ENCODE measurements at places on chromosomes 6 and 20.

- no peak for DNase-seq
Observed at GRCh38 chr20:10007747-10008146, 27.0 kb upstream of the ANKEF1 start.

- no peak for DNase-seq
Observed at GRCh38 chr20:56722042-56722441, 92.9 kb downstream of the TFAP2C start.

DNA sequence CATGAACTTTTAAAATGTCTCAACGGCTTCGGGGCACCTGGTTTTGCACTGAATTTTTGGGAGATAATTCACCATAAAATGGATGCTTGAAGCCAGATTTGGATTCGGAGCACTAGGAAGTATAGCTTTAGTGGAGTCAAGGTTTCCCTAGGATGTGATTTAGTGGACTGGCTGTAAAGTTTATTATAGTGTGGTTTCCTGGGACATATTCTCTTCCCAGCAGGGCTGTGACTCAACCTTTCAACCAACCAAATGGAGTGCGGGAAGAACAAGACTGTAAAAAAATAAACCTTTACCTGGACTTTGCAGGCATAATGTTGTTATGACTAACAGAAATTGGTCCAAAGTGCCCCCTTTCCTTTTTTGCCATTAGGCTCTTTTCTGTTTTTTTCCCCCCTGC, 327.4 kb upstream of the MAN1A1 start:
- no peak for DNase-seq

DNA sequence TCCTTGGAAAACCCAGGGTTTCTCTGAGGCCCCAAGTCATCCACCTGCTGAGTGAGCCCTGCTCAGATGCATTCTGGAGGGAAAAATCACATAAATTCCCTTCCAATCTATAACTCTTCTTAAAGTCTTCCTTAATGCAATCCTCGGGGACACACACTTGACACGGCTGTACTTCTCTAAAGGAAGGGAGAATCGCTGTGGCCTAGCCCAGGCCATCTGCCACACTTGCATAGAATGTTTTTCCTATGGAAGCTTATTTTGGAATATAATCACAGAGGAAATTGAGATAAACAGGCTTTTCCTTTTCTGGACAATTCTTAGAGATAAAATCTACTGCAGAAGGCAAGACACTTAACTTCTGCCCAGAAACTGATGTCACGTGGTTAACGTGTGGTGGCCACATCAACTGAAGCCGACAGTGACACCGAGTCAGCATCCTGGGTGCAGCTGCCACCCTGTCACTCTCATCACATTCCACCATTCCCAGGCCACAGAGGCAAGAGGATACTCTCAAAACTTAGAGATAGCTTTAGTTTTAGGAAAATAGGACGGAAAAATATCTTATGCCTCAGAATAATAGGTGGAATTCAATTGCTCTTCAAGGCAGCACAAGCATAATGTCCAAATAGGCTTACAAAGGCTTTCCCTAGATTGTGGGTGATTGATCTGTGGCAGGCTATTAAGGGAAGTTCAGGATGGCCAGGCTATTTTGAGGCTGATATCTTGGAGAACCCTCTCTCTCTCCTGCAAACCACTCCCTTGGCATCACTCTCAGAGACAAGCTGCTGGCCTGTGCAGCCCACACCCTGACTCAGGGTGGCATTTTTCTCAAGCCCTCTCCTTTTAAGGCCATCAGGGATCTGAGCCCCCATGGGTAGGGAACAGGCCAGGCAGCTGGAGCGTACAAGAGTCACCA, 29.6 kb downstream of the PSMB1 start:
- no peak for DNase-seq

DNA sequence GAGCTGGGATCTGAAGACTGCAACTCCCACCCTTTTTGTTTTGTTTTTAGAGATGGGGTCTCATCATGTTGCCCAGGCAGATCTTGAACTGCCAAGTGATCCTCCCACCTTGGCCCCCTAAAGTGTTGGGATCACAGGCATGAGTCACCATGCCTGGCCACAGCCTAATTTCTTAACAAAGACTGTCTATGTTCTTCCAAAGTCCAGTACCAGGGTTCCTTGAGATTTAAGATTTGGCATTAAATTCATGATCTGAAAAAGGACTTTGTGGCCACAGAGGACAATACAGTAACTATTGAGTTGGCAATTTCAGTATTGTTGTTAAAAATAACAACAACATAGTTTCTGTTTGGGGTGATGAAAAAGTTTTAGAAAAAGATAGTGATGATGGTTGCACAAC, 28.7 kb upstream of the BEND3 start:
- no peak for DNase-seq

GRCh38 chr6:131740161-131740560, 29.3 kb upstream of the CTAGE9 start:
- no peak for DNase-seq

DNA sequence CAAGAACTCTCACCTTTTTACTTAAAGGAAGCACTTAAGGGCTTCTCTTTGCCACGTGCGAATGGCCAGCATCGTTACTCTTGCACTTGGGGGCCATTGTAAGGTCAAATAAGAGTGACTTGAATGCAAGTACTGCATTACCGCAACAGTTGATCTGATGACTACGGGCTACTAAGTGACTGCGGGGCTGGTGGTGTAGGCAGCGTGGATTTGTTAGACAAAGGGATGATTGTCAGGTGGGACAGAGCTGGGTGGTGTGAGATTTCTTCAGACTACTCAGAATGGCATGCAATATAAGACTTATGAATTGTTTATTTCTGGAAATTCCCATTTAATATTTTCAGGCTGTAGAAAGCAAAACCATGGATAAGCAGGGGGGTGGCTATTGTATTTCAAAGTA, 199.7 kb upstream of the UST start:
- no peak for DNase-seq

- DNase-seq, result no peak
Observed at GRCh38 chr6:132187816-132188215, 213.5 kb downstream of the MOXD1 start.

DNA sequence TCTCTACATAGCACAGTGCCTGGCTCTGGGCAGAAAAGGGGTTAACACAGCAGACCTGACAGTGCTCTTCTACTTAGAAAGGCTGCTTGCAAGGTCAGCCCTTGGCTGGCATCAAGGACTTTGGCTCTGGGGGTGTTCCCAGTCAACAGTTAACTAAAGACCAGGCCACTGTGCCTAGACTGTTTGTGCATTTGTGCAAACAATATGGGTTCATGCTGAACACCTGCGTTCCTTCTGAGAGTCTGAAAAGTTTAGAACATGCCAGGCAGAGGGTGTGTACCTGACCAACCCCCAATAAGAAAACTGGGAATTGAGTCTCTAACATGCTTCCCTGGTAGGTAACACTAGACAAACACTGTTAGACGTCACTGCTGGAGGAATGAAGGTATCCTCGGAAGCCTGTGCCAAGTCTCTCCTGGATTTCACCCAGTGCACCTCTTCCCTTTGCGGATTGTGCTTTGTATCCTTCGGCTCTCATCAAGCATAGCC, 110.7 kb downstream of the PDE10A start:
- DNase-seq, result no peak

DNA sequence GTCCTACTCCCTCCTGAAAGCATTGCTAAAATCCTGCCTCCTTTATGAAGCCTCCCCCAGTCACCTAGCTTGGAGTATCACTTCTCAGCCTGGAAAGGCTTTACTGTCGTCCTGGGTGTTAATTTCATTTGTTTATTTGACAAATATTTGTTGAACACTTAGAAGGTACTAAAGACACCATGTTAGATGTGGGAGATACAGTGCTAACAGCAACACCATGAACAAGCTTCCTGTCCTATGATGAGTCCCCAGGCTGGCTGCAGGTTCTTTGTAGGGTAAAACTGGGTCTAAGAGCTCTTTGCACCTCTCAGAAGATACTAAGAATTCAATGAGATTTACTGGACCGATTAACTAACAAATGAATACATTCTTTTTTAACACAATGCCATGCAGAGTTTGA, 109.2 kb upstream of the TMEM170B start:
- DNase-seq, result no peak

DNA sequence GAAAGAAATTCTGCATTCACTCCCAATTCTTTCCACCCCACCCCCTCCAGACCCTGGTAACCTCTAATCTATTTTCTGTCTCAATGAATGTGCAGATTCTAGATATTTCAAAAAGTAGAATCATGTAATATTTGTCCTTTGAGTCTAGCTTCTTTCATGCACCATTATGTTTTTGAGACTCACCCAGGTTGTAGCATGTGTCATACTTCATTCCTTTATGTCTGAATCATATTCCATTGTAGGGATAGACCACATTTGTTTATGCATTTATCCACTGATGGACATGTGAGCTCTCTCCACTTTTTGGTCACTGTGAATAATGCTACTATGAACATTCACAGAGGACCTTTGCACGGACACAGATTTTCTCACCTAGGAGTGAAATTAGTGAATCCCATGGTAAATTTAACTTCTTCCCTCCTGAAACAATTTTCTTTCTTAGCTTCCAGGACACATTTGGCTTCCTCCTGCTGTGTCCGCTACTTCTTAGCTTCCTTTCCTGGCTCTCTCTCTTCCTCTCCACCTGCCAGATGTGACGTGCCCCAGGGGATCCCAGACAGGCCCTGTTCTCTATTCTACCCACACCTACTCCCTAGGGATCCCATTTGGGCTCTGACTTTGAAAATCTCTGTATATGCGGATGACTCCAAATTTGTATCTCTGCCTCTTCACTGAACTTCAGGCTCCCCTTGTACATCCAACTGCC, 24.1 kb upstream of the ARFGEF2 start:
- no peak for DNase-seq

- no peak for DNase-seq
Observed at GRCh38 chr6:16903470-16903869, 142.2 kb upstream of the ATXN1 start.

- DNase-seq, result no peak
Observed at GRCh38 chr6:5567352-5567751, 306.0 kb downstream of the FARS2 start.

GRCh38 chr6:83153883-83154521, 39.1 kb downstream of the PGM3 start:
- DNase-seq, result no peak

DNA sequence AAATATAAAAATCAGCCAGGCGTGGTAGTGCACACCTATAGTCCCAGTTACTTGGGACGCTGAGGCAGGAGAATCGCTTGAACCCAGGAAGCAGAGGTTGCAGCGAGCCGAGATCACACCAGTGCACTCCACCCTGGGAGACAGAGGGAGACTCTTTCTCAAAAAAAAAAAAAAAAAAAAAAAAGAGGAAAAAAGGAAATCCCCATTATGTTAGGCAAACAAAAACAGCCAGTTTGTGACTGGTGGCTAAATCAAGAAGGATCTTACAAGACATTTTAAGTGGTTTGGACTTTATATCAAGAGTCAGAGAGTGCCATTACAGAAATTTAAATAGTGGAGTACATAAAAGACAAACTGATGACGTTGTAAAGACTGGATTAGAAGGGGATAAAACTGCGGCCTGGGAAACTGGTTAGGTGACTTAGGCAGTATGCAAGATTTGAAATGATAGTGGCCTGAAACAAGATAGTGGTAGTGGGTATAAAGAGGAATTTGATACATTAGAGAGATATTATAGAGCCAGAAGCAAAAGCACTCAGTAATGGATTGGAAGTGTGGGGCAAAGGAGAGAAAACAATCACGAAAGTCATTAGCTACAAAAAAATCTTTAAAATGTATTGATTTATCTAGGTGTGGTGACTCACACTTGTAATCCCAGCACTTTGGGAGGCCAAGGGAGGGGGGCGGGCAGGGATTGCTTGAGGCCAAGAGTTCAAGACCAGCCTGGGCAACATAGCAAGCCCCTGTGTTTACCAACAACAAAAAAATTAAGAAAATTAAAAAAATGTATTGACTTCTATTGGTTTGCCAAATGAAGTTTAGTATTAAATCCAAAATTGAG, 1.7 kb upstream of the MYO6 start:
- DNase-seq, result no peak

- no peak for DNase-seq
Observed at GRCh38 chr6:168734523-168734922, 293.5 kb downstream of the SMOC2 start.

DNA sequence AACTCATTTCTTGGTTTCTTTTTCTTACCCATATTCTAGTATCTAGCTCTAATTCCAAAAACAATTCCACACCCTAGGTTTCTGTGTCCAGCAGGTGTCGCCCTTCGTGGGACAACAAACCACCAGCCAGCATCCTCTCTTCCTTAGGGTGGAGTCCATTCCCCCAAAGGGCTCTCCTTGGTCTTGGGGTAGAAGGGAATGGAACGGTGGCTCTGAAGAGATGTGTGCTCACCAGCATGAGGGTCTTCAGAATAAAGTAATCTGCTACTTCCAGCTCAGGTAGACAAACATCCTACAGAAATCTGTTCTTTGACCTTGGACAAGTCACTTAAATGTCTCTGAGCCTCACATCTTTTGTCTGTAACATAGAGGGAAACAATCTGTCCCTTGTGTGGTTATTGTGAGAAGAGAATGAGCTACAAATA, 7.2 kb downstream of the HLA-DMB start:
- DNase-seq, result peak; percentile 81

DNA sequence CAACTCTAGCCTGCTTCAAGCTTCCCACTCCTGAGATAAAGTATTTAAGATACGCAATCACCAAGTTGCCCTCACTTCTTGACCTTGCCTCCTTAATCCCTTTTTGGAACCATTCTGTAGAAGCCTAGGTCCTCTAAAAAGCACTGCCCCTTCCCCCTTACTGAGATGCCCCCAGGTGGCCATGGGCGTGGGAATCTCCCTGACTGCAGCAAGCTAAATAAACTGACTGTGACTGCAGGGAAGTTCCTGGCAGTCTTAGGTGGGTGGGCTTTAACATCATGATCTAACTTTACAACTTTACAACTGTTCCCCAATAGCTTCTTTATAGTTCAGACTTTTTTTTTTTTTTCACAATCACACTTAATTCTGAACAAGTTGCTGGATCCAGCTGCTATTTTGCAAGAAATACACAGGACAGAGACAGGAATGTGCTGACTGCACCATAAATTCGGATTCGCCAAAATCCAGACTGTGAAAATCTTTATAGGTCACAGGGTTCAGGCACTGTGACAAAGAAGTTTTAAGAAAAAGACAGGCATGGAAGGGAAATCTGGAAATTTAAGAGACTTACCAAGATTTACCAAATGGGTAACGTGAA, 344.2 kb upstream of the SULF2 start:
- no peak for DNase-seq

GRCh38 chr20:54385746-54386145, 89.6 kb upstream of the DOK5 start:
- no peak for DNase-seq

GRCh38 chr20:64253000-64253383, 2.6 kb upstream of the PCMTD2 start:
- DNase-seq, result no peak

All from activated T-cell treated with anti-CD3 and anti-CD28 coated beads for 1 hour (primary cell).